GM23248 (cell line): ENCODE measurements at places on chromosomes 7 and 10. TPM values are rescaled to one million over a fixed set of nuclear protein-coding genes. Genes with fewer than 3 reads are reported as not detected.

GRCh38 chr7:123811056-123811455 is 33.9 kb upstream of the HYAL4 start:
- no peaks in the 10 kb centered on the region for H3K36me3 ChIP-seq
- no peaks in the 10 kb centered on the region for H3K27me3 ChIP-seq
- H3K4me1 ChIP-seq: no peaks in the 10 kb centered on the region
- H3K27ac ChIP-seq: no peak overlapping the region

DNA sequence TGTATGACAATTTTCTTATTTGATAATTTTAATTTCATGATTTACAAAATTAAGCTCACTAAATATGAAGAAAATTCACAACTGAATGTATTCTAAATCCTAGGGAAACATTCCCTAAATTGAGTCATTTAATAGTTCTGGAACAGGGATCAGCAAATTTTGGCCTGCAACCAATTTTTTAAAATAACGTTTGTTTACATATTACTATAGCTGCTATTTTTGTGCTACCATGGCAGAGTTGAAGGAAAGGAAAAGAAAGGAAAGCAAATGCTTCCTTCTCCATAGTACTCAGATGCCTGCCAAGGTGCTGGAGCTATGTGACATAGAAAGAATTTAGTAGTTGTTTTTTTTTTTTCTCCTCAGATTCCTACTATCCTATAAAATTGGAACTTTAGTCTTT is 1307.7 kb upstream of the LRRTM3 start:
- H3K4me3 ChIP-seq: no peak overlapping the region
- H3K36me3 ChIP-seq: no peaks in the 10 kb centered on the region
- DNase-seq: no peak
- no peak overlapping the region for H3K27ac ChIP-seq

DNA sequence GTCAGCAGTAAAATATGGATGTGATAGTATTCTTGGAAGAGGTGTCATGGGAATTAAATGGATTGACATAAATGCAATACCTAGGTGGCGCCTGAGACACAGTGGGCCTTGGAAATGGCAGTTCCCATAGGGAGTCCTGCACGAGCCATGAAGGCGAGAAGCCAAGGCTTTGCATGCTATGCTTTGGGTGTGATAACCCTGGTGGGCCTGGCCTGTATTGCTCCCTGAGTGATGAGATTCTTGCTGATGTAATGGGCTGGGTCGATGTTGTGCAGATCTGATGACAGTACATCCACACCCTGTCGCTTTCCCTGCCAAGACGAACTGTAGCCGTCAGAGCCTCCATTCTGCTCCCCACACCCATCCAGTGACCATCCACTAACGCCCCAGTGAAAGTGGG is 46.4 kb downstream of the CREB5 start:
- no peak overlapping the region for H3K4me3 ChIP-seq
- no peak for DNase-seq
- no peaks in the 10 kb centered on the region for H3K36me3 ChIP-seq
- H3K4me1 ChIP-seq: no peaks in the 10 kb centered on the region
- no peak overlapping the region for H3K27ac ChIP-seq

DNA sequence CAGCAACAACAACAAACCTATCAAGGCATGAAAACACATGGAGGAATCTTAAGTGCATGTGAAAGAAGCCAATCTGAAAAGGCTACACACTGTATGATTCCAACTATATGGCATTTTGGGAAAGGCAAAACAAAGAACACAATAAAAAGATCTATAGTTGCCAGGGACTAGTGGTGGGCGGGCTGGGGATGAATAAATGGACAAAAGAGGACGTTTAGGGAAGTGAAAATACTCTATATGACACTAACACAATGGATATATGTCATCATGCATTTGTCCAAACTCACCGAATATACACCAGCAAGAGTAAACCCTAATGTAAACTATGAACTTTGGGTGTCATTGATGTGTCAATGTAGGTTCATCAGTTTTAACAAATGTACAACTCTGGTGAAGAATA is 89.1 kb downstream of the SEMA3E start:
- no peak for DNase-seq
- H3K27ac ChIP-seq: no peak overlapping the region
- H3K4me1 ChIP-seq: no peaks in the 10 kb centered on the region
- no peaks in the 10 kb centered on the region for H3K36me3 ChIP-seq

DNA sequence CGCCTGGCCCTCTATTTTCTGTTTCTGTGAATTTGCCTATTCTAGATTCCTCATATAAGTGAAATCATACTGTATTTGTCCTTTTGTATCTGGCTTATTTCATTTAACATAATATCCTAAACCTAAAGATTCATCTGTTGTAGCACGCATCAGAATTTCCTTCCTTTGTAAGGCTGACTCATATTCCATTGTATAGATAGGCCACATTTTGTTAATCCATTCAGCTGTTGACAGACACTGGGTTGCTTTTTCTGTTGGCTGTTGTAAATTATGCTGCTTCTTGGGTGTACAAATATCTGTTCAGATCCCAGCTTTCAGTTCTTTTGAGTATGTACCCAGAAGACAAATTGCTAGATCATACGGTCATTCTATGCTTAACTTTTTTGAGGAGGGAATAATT is 28.8 kb upstream of the CUL1 start:
- DNase-seq: no peak
- H3K4me3 ChIP-seq: no peak overlapping the region
- H3K4me1 ChIP-seq: no peaks in the 10 kb centered on the region
- H3K27me3 ChIP-seq: no peaks in the 10 kb centered on the region
- no peak overlapping the region for H3K27ac ChIP-seq
- no peaks in the 10 kb centered on the region for H3K36me3 ChIP-seq

DNA sequence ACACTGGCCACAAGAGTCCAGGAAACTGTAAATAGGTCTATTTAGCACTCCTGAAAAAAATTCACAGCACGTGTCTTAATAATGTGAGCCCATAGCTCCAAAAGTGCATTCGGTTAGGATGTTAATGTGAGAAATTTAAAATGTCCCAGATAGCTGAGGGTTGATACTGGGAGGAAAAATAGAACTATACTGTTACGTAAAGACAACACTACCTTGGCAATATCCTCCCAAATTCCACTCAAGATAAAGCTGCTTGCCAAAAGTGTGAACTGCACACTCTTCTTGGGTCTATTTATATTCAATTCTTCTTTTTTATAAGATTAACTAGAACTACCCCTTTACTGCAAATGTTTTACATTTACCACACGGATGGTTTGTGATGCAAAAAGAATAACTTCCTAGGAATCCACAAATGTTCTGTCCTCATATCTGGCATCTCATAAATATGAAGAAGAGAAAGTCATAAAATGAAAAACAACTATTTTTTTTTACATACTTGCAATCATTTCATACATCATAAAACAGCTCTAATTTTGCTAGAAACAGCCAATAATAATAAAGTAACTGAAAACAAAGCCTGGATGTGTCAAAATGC is 10.4 kb downstream of the RAB11FIP2 start:
- H3K27ac ChIP-seq: no peak overlapping the region
- H3K4me1 ChIP-seq: peaks cover 14% of the 10 kb centered on the region
- 0 out of 2 replicates have a peak, but pooled peaks cover 8% of the 10 kb centered on the region for H3K36me3 ChIP-seq
- no peak overlapping the region for H3K4me3 ChIP-seq
- H3K27me3 ChIP-seq: no peaks in the 10 kb centered on the region

Gene ADAP1
- 0.24 and 0.51 TPM in 2 replicates for polyA plus RNA-seq

GRCh38 chr7:73967832-73968290 is 60.1 kb upstream of the ELN start:
- no peaks in the 10 kb centered on the region for H3K36me3 ChIP-seq
- H3K27me3 ChIP-seq: no peaks in the 10 kb centered on the region
- no peak overlapping the region for H3K4me3 ChIP-seq
- no peaks in the 10 kb centered on the region for H3K4me1 ChIP-seq
- no peak overlapping the region for H3K27ac ChIP-seq

GRCh38 chr7:25396668-25397067 is 168.4 kb upstream of the NPVF start:
- H3K27me3 ChIP-seq: no peaks in the 10 kb centered on the region
- DNase-seq: no peak
- no peak overlapping the region for H3K4me3 ChIP-seq
- no peaks in the 10 kb centered on the region for H3K4me1 ChIP-seq

GRCh38 chr10:10520491-10521385 is 496.9 kb upstream of the CELF2 start:
- DNase-seq: peak; percentile 9
- no peaks in the 10 kb centered on the region for H3K36me3 ChIP-seq
- H3K4me1 ChIP-seq: peaks cover 5% of the 10 kb centered on the region
- H3K4me3 ChIP-seq: no peak overlapping the region

Gene FGFR2
- polyA plus RNA-seq: 0.09 and 0.15 TPM in 2 replicates

GRCh38 chr7:103150192-103150591 is 1.3 kb upstream of the NAPEPLD start:
- no peaks in the 10 kb centered on the region for H3K36me3 ChIP-seq
- H3K4me3 ChIP-seq: no peak overlapping the region
- no peaks in the 10 kb centered on the region for H3K27me3 ChIP-seq
- no peak for DNase-seq

DNA sequence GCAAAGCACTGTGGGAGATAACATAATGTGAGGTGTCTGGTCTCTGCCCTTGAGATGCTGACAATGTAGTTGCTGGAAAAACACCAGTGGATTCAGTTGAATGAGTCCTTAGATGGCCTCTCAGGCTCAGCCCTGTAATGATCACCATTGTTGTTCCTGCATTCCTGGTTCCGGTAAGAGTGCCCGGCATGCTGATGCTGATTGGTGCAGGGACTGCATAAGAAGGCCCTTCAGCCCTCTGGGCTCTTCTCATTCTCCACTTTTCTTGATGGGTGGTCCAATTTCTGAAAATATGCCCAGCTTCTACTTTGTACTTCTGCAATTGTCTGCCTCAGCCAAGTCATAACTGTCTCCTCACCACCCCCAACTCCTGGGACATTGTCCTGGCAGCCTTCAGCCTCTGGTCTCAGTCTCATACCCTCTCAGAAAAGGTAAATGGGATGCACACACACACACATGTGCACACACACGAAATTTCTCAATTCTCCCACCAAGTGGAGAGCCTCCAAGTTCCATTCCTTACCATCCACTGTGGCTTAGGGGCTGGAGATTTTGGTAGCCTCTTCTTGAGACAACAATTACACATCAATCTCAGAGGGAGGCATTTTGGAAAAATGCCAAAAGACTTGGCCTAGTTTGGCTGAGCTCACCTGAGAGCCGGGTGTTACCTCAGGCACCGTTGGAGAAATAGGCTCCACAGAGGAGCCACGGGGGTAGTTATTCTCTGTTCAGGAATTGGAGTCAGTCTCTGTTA is 314.9 kb downstream of the RPS24 start:
- DNase-seq: no peak
- no peak overlapping the region for H3K4me3 ChIP-seq

- H3K36me3 ChIP-seq: no peaks in the 10 kb centered on the region
- no peak overlapping the region for H3K4me3 ChIP-seq
- no peak overlapping the region for H3K27ac ChIP-seq
- peaks cover 4% of the 10 kb centered on the region; the same call in 1 of the 2 replicates for H3K27me3 ChIP-seq
- no peak for DNase-seq
- H3K4me1 ChIP-seq: no peaks in the 10 kb centered on the region
Measured at GRCh38 chr10:23037152-23037551, 58.2 kb upstream of the MSRB2 start.

DNA sequence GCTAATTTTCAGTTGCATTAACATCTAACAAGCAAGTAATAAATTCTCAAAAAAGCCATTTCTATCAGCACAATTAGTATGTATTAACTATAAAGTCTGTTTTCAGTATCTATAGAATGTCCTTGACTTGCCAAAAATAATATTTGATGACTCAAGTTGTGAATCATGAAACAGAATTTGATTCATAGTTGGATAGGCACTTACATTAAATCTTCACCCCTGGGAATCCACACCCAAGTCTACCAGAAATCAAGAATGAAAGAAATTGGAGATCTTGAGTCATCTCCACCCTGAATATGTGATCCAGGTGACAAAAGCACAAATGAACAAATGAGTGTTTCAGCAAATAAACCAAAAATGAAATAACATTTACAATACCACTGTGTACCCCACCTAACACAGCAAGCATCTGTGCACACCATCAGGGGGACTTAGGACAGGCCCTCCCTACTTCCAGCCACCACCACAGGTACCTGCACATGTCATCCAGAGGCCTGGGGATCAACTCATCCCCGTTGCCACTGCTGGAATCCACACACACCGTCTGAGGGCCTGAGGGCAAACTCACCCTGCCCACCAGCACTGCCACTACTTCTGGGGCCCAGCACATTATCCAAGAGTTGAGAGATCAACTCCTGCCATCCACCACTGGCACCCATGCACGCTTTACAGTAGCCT is 160.1 kb downstream of the MTERF1 start:
- peaks cover 18% of the 10 kb centered on the region for H3K4me1 ChIP-seq
- H3K4me3 ChIP-seq: no peak overlapping the region
- no peaks in the 10 kb centered on the region for H3K36me3 ChIP-seq
- H3K27me3 ChIP-seq: no peaks in the 10 kb centered on the region

GRCh38 chr10:79490400-79491142 is 21.8 kb upstream of the EIF5AL1 start:
- H3K4me3 ChIP-seq: no peak overlapping the region
- no peaks in the 10 kb centered on the region for H3K36me3 ChIP-seq
- no peak overlapping the region for H3K27ac ChIP-seq
- H3K4me1 ChIP-seq: peaks cover 16% of the 10 kb centered on the region
- DNase-seq: peak; percentile 33

DNA sequence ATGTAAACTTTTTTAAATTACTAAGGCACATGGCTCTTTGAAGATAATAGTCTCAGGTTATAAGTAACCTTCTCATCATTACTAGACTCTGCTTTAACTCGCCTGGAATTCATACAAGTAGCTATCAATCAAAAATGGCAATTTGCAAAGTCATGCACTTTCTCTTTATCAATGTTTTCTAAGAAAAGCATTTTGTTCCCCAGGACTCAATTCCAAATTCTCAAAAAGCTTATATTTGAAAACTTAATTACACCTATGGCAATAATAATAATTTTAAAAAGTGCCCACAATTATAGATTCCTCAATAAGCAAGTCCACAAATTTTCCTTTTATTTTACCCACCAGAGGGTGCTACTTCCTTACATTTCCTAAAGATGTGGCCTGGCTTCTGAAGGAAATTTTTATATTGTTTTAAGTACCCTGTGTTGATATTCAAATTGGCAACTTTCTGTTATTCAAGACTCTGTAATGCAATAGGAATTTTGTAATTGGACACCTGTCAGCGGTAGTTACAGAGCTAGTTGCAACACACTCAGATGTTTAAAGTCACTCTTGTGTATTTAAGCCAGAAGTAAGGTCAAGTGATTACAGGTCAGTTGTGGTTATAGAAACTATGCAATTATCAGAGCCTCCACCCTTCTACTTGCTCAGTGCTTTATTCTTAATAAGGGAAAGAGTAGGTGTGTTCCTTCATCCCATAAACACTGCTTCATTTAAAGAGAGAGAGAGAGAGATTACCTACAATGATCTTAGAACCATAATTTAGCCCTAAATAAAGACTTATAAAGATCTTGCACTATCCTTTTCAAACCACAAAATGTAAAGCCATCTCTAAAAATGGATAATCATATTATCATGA is 47.1 kb upstream of the HYAL4 start:
- no peak overlapping the region for H3K4me3 ChIP-seq
- H3K4me1 ChIP-seq: 0 out of 2 replicates have a peak, but pooled peaks cover 3% of the 10 kb centered on the region
- H3K36me3 ChIP-seq: no peaks in the 10 kb centered on the region
- peaks cover 5% of the 10 kb centered on the region; the same call in 1 of the 2 replicates for H3K27me3 ChIP-seq
